ENCODE measurements at places on chromosomes 1 and 21.

DNA sequence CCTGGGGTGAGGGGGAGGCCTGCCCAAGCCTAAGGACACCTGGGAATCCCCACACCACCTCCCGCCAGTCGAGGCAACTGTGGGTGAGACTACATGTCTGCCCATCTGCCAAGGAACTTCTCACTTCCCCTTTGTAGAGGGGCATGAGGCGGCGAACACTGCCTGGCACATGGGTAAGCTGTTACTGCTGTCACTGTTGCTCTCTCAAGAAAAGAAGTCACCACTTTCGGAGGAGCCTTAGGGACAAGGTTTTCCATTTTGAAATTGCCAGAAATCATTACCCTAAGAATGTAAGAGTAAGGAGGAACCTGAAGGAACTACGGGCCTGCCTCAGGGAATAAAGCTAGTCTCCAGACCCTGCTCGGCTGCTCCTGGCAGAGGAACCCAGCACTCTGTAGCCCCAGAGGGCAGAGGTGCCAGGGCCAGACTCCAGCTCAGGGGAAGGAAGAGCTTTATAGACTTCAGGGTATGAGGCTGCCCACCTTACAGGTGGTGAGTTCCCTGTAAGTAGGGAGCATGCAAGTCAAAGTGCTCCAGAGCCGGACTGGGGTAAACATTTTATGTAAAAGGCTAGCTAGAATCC is 23.3 kb downstream of the SLC2A1 start:
- peak; percentile 37 for DNase-seq

DNA sequence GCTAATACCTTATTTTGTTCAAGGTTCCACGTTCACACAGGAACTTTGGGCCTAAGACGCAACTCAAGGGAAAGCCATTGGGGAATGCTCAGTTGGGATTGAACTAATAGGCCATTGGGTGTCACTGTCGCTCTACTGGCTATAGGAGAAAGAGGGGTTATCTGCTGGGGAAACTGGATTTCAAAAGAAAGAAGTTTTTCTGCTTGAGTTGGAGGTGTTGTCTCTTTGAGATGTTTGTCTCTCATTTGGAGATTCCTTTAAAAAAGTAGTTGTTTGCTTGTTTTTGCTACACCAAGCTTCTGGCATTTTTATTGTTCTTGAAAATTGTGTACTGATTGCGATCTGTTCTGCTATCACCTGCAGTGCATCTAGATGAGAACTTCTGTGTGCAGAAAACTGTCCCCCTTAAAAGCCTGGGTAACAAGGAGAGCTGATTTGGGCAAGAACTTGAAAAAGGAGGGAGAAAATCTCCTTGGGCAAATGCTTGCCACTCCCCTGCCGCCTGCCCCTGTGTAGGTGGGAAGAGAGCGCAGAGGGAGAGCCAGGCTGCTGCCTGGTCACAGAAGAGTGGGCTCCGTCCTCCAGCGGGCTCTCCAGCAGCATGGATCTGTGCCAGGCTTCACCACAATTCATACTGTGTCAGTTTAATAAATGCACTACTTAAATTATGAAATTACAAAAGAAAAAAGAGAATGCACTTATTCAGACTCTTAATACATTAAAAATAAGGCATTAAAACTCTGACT is 39.9 kb downstream of the PEX14 start:
- DNase-seq: no peak

DNA sequence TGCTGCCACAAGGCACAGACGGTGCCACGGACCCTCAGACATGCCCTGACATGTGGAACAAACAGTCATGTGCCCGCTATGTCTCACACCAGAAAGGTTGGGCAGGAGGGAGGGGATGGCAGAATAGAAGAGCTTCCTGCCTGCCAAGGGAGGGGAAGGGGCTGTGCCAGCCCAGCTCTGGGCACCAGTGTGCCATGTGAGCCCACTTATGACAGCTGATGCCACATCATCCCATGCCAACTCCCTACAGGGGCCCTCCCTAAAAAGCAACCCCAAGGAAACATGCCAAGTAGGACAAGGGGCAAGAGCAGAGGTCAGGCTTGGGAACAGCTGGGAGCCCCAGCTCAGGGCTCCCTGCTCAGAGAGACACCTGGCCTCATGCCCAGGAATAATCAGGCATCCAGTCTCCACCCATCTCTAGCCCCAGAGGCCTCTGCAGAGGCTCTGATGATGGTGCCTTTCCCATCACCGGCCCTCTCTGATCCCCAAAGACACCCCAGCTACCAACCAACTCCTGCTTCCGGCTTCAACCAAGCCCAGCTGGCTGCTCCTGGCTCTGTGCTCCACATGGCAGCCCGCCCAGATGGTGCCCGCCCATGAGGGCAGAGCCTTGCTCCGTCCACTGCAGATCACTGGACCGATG is 10.3 kb downstream of the ADGRB2 start:
- no peak for DNase-seq

DNA sequence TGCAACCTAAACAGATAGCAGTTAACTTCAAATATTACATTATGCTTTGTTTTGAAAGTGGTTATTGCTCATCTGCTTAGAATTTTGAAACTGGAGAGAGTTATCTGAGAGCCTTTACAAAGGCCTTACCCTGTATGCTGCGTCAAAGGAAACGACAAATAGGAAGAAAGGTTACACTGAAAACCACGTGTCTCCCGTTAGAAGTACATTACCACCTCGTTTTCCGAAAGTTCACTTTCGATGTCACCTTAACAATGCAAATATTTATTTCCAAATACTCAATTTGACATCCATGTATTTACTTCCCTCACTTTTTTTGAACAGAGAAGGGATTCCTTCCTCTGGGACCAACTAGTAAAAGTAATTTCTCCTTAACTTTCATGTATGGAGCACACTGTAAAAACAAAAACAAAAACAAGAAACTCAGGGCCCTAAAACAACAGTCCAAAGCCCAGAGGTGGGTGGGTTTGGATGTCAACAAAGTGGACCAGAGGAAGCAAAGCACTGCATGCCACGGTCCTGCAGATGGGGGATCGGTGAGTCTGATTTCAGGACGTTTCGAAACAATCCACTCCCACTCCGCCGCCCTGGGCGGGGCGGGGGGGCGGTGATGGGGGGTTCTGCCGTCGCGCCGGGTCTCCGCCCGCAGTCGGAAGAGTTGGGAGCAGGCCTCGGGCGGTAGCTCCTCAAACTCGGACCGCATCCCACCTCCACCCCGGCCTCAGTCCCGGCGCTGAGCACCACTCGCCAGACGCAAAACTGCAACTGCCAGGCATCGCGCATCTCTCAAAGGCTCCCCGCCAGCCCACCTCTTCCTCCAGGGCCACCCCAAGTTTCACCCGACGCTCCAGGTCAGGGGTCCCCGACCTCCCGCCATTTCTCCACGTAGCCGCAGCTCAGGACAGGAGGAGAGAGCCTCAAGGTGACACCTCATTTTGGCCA is 841 bp downstream of the ADSS2 start:
- peak; percentile 36 for DNase-seq

DNA sequence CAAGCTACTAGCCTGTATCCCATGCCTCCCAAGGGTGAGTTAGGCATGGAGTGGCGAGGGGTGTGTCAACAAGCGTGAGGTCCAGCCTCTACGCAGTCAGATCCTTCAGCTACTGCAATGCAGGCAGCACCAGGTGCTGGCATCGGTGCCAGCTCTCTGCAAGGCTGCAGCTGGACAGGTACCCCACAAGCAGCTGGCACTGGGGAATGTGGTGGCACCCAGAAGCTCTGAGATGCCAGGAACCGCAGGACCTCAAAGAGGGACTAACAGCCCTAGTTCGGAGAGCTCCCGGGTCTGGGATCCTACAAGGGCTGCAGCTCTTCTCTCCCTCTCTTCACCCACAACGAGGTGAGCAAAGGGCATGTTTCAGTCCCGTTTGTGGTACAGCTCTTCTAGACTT is 974.5 kb downstream of the LTN1 start:
- no peak for DNase-seq

DNA sequence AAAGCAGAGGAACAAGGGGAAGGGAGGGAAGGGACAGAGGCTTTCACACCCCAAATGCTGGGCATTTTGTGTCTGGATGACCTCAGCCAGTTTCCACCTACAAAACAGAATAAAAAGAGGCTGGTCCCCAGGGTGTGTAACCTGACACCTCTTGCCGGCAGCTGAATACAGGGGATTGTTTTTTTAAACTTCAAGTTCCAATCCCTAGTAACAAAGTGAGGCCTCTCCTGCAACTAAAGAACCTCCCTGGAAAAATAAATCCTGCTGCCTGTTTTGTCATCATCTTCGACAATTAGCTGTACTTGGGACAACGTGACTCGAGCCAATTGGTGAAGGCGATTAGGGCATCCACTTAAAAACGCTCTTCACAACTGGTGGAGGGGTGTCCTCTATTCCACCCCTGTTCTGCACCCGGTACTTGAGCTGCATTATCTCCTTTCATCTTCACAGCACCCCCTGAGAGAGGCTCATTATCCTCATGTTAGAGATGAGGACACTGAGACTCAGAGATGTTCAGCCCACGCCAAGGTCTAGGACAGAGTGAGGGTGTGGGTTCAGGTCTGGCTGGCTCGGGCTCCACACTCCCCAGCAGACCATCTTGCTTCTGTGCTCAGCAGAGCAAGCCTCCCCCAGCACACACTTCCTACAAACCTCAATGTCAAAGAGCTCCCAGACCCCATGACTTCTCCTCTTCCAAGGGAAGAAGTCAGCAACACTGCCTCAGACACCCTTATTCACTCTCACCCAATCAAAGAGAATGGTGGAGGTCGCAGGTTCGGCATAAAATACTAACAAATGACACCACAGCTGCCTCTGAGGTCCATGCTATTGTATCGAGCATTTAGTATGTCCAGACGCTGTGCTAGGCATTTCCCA is 15.2 kb downstream of the ITPKB start:
- DNase-seq: no peak

DNA sequence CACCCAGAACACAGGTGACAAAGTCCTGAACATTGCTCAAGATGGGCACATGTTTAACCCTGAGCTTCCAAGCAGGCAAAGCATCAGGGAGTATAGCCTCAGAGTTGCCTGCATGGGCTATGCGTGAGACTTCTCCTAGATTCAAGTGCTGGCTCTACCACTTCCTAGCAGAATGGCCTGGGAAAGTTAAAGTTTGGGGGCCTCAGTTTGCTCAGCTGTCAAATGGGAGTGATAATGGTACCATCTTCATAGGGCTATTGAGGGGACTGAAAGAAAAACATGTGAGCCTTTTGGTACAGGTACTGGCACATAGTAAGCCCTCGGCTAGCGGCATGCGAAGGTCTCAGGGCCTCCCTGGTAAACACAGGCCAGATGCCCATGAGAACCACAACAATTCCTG is 28.0 kb upstream of the SMIM12 start:
- DNase-seq: no peak

- no peak for DNase-seq
Observed at GRCh38 chr1:236716160-236716559, 29.9 kb downstream of the ACTN2 start.

GRCh38 chr1:153533689-153534201 is 2.0 kb downstream of the S100A6 start:
- DNase-seq: peak; percentile 47

DNA sequence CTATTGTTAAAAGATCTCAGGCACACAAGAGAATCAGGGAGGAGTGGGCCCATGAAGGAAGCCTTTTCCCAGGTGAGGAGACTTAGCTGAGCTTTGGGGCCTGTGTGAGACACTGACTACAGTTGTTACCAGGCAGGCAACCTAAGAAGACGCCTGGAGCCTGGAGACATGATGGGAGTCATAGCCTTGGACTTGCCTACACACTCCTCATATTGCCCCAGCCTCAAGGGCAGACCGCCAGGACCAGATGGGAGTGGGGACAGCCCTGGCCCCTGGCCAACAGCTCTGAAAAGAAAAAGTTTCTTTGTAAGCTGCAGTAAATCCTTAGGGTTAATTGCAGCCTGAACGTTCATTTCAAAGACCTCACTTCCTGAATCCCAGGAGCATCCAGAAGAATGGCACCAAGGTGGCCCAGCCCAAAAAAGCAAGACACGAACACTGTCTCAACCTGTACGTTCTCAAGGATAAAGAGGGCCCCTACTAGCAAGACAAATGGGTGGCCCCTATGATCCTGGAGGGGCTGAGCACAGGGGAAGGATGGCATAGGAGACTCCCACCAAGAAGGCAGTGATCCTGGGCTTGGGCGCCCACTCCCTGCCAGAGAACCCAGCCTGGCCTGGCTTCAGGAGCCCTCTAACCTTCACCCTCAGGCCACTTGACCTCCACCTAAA is 33.2 kb upstream of the BTG2 start:
- no peak for DNase-seq

GRCh38 chr1:39277879-39278278 is 73.4 kb downstream of the MACF1 start:
- no peak for DNase-seq

DNA sequence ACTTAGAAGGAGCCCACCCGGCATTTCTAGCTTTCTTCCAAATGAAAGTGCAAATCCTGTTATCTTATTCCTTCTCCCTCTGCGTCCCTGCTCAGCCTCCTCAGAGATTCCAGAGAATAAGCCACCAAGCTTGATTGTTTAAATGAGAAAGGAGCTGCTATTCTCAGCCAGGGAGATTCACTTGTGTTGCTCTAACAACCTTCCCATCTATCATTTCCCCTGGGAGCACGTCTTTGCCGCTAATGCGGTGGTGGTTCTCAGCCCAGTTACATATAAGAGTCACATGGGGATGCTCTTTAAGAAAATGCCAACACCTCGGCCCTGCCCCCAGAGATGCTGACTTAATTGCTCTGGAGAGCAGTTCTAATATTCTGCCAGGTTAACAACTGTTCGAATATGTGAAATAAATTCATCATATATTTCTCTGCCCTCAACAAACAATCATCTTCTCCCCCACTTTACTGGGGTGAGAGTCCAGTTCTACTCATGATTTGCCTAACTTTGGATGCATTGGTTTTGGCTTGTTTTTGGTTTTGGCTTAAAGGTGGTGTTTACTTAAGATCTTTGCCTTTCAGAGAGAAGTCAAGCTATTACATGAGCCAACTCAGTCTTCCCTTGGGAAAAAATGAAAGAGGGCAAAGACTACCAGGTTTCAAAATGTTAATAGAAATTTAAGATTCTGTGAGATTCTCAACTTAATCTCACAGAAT is 213.9 kb downstream of the SEC16B start:
- no peak for DNase-seq

DNA sequence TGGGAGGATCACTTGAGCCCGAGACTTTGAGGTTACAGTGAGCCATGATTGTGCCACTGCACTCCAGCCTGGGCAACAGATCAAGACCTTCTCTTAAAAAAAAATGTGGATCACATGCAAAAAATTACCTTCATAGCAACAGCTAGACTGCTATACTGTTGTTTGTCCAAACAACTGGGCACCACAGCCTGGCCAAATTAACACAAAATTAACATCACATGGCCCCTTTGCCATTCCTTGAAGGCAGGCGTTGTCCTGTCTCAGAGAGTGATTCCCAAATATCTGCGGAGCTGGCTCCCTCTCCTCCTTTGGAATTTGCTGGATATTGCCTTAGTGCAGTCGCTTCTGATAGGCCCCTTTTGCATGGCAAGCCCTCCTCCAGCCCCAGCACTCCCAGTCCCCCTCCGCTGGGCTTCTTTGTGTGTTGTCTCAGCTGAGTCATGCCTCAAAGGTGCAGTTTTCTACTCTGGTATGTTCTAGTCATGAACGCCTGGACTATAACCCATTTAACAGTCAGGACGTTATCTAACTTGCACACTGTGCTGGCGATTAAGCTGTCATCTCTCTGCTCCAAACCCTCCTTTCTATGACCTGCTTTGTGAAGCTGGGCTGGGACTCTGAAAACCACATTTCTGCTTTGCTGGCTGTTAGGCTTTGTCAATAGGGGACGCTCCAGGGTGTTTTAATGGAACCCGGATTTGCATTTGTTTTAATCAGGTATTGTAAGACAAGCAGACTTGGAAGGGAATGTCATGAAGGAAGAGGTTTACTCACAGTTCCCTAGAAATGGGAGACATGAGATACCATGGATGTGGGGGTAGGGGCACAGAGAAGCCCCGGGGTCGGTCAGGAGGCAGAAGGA is 20.1 kb upstream of the HPCAL4 start:
- peak; percentile 61 for DNase-seq

- DNase-seq: no peak
Observed at GRCh38 chr21:44736291-44737004, 25.1 kb upstream of the TSPEAR start.
